ENCODE measurements at places on chromosomes 13 and 19.

DNA sequence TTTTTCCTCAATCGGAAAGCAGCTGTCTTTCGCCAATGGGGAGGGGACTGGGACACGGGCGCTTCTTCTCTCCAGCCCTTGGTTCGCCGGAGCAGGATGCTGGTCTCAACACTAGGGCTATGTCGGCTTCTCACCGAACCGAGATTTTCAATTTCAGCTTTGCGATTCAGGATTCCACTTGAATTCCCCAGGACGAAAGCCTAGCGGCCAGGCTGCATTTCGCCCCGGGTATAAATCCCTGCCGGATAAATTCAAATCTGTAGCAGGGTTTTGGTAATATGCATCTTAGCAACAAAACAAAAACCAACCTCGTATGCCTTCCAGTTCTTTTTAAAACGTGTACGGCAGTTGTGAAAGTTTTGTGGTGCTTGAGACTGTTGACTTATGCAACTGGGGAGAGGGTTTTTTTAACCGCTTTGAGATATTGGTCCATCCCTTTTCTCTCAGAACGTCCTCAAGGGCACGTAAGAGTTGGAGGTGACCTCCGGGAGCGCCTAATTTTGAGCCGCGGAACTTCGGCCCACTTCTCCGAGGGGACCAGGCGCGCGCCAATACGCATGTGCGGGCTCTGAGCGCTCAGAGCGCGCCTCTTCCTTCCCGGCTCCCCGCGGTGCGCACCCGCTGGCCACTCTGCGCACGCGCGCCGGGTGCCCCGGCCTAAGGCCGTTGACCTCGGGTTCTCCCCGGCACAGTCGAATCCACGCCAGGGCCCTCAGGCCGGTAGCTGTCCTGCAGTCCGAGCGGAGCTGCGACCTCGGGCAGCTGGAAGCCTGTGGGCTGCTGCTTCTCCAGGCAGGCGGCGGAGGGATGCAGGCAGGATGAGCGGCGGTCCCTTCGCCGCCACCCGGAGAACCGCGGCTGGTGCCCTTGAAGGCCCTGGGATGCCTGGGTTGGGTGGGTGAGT, 7.6 kb downstream of the POU4F1 start:
- no peak for DNase-seq

GRCh38 chr19:1261798-1262622, 7.1 kb upstream of the CIRBP start:
- DNase-seq: no peak

GRCh38 chr13:28438067-28438466, 56.9 kb downstream of the FLT1 start:
- no peak for DNase-seq

DNA sequence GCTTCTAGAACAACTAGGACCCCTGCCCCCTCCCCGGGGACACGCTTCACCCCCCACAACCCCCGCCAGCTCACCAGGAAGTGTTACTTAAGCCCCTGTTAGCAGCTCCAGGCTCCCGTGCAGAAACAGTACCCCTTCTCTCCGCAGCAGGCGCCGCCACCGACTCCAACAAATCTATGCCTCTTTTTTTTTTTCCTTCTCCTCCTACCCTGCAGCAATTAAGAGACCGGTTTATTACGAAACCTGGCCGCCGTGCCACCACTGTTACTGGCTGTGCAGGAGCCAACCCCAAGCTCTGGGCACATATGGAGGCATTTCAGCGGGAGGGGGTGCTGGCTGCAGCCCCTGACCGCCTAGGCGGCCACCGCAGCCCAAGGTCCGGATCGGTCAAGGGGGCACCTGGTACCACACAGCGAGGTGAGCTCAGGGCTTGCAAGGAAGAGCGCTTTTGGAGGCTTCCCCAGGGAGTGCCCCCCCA, 2.4 kb downstream of the GADD45B start:
- no peak for DNase-seq

DNA sequence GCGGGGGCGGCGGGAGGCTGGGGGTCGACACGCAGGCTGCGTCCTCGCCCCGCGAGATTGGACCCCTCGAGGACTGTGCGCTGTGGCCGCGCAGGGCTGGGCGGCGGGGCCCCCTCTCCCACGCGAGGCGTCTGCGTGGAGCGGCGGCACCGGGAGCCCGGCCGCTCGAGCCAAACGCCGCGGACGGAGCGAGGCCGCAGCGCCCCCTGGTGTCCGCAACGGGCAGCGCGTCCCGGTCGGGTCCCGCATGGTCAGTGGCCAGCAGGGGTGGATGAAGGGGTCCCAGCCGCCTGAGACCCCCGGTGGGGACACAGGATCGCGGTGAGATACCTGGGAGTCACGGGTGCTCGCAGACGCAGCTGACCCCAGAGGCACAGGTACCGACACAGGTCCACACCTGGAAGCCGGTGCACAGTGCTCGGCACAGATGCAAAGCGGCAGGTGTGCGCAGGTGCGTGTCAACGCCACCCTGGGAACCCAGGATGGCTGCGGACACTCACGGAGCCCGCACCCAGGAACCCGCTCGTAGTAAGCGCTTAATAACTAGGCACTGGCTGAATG, 2.1 kb upstream of the CIRBP start:
- DNase-seq: no peak

- DNase-seq: no peak
These were observed 116.5 kb downstream of the LACC1 start for GRCh38 chr13:43996221-43996620.

GRCh38 chr19:33603377-33603776, 18.4 kb upstream of the CHST8 start:
- DNase-seq: no peak

DNA sequence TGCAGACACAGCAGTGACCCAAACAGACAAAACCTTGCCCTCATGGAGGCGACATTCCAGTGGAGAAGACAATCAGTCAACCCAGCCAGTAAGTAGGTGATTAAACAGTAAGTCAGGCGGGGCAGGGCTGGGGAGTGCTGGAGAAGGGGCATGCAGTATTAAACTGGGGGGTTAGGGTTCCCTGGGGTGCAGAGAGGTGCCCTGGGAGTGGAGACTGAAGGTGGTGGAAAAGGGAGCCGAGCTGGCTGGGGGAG, 31.2 kb upstream of the FXYD3 start:
- no peak for DNase-seq

DNA sequence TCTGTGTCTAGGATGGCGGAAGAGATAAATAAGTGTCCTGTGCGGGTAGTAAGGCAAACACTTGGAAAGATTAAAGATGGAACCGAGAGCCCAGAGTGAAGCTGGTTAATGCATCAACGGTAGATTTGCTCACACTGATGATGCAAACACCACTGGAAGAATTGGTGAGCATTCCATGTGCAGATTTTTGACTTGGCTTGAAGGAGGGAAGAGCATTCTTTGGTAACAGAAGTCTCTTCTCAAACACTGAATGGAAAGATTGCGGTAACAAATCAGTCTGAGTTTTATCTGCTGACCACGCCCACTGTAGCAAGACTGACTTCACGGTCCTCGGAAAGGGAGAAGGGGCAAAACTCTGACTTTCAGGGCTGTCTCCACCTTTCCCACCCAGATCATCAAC, 112.5 kb downstream of the COL4A1 start:
- DNase-seq: no peak

DNA sequence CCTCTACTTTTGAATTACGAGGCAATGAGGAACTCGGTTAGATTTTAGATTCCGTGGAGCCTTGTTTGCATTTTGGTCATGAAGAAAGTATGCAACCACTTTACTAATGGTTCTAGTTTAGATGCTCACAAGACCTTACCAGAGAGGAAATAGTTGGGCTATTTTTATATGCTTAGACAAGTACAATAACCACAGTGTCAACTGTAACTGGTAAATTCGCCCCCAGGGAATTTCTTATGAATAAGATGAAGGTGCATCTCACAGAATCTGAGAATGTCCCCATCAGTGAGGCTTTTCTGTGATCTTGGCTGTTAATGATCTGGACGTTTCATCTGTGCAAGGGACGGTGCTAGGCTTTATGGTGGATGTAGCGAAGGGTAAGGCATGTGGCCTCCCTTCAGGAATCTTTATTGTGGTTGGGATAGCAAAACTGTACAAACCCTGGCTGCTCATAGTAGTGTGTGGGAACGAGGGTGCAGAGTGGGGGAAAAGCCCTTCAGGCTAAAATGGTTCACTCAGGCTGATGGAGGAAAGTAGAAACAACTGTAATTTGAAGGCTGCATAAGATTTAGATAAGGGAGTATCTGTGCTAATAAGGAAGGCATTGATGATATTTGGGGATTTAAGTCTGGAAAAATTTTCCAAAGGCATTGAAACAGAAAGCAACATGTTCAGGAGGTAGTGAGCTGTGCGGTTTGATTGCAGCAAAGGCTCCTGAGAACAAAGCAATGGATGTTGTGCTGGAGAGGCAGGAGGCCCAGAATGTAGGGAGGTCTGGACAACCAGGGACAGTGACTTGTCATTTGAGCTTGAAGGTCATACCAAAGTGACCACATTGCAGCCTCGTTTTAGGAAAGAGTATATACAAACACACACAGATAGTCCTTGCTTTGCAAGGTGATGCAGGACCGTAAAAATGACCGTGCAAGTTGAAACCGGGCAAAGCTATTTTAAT, 28.4 kb downstream of the UBAC2 start:
- no peak for DNase-seq

DNA sequence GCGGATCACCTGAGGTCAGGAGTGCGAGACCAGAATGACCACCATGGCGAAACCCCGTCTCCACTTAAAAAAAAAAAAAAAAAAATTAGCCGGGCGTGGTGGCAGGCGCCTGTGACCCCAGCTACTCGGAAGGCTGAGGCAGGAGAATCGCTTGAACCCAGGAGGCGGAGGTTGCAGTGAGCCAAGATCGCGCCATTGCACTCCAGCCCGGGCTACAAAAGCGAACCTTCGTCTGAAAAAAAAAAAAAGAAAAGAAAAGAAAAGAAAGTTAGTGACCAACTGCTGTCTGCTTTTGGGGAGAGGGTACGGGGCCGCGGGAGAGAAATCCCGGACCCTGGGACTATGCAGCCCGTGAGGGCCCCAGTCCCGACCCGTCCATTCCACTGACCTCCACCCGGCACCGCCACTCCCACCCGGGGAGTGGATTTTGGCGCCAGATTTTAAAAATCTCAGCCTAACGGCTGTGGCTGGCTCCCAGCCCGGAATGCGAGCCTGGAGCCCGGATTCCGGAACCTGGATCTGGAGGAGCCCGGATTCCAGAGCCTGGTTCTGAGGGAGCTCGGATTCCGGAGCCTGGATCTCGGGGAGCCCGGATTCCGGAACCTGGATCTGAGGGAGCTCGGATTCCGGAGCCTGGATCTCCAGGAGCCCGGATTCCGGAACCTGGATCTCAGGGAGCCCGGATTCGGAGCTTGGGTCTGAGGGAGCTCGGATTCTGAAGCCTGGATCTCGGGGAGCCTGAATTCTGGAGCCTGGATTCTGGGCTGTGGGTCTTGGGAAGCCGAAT, 6.1 kb upstream of the LMNB2 start:
- no peak for DNase-seq

- no peak for DNase-seq
These were observed 24.3 kb downstream of the LEUTX start for GRCh38 chr19:39802958-39803357.

DNA sequence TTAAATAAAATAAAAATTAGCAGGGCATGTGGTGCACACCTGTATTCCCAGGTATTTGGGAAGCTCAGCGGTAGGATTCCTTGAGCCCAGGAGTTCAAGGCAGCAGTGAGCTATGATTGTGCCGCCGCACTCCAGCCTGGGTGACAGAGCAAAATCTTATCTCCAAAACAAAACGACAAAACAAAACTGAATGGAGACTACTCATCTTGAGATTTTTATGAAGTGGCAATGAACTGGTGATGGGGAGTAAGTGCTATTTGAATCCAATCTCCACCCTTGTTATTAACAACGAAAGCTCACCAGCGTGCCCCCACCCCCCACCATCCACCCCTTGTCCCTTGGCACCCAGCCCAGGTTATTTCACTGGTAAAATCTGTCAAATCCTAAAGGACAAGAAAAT, 45.2 kb upstream of the URI1 start:
- DNase-seq: no peak

- DNase-seq: no peak
These were observed 46.1 kb upstream of the ZNF780A start for GRCh38 chr19:40136818-40137217.

DNA sequence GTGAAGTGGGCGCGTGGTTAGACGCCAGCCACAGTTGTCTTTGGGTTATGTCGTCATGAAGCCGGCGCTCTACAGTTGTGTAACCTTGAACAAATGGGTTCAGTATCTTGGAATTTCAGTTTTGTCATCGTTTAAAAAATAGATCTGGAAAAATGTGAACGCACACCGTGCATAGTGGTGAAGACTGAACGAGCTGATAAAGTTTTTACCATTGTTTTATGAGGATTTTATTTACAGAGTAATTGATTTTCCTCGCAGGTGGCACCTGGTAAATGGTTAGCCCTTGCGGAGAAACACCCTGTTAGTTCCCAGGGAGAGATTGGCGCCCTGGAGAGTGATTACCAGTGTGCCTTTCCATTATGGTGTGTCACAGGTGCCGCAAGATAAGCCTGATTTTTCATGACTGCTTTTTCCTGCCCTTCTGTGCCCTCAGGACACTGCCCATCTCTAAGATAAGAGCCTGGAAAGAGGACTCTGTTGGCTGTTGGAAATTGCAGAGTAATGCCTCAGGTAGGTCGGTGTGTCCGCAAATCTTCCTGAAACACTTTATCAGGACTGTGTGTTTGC, 577 bp downstream of the ZNF181 start:
- DNase-seq: no peak

DNA sequence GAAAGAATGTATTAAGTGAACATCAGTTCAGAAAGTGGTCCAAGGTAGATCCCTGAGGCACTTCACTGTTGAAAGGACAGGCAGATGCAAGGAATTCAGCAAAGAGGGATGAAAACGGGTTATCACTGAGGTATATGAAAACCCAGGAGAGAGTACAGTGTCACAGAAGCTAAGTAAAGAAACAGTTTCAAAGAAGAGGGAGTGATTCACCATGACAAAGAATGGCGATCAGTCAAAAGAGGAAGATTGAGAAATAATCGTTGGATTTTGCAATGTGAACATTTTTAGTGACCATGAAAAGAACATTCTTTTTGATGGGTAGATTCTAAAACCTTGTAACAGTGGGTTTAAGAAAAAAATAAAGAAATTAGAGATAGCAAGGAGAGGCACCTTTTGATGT, 99.3 kb downstream of the EPSTI1 start:
- DNase-seq: no peak
